ENCODE measurements at places on chromosomes 6 and 20.
A peak's percentile ranks its signal among the peaks of the same experiment; 100 is the strongest.

GRCh38 chr6:112466373-112467151 is 119.4 kb downstream of the RFPL4B start:
- DNase-seq, result no peak

DNA sequence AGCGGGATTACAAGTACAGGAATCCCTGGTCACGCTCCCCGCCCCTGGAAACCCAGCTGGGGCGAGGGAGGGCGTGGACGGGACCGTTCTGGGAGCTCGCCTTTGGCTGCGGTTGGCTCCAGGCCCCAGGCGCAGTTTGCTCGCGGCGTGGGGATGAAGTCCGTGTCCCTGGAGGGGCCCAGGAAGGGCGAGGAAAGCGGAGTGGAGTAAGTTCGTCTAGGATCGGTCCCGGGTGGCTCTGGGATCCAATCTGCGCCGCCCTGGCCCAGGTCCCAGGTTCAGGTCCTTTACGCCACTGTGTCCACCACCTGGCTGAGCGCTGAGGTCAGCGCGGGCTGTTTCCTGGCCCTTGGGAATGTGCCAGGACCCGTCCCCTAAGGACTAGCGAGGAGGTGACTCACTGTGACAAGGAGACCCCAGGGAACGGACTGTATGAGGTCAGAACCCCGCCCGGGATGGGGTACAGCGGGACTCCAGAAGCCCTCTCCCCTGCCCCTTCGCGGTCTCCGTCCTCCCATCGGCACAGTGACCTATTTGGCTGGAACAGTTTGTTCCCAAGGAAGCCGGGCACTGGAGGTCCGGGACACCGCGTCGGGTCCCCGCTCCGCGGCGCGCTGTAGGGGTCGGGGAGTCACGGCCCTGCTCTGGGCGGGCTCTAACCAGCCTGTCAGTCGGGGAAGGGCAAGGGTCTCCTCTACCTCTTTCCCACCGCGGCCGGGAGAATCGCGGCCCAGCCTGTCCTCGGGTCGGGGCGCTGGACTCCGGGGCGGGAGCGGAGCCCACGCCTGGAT is 724 bp downstream of the CDKN1A start:
- DNase-seq, result peak; percentile 66

DNA sequence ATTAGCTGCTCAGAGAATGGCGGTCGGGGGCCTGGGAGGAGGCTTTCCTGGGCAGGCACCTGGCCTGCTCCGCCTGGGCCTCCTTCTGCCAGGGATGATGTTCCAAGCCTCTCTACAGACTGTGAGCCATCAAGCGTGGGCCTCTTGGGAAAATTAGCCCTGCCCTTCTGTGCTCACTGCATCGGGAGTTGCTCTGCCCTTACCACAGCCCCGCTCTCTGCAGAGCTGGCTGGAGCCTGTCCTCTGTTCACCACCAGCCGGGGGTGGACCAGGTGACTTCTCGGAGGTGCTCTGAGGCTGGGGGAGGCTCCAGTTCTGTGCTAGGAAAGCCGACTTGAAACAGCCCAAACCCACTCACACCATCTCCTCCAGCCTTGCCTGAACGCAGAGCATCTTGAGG is 24.2 kb downstream of the MDGA1 start:
- no peak for DNase-seq

- no peak for DNase-seq
Measured at GRCh38 chr6:36751833-36752186, 54.2 kb downstream of the RAB44 start.

DNA sequence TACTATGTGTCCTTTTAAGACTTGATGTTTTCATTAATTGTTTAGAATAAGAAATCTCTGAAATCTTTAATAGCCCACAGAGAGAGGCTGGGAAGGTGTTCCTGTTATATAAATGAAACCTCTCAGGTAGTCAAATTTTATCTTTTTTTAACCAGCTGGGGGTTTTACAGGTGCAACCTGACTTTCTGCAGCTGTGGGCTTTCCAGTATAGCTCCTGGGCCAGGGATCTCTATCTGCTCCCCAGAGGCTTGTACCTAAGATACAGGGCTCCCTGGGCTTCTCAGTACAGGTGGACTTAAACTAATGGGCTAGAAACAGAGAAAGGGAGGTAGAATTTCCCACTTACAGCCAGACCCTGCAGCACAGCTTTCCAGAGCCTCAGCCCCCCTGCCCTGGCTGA is 49.4 kb downstream of the HLA-C start:
- DNase-seq, result no peak

DNA sequence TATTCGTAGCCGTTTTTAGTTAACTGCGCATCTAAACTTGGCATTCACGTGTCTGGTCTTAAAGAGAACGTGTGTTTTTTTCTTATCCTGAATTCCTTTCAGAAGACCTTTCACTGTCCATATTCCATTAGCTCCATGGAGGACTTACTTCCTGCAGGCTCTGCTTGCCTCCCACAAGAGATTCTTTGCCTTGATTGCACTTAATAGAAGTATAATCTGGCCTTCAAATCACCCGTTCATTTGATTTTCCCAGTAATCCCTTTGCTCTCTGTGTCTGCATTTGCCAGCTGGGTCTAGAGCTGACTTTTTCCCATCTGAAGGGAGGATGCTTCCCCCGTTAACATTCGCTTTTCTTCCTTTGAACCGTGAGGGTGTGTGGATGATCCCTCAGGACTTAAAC is 79.5 kb downstream of the RNF182 start:
- DNase-seq, result no peak

DNA sequence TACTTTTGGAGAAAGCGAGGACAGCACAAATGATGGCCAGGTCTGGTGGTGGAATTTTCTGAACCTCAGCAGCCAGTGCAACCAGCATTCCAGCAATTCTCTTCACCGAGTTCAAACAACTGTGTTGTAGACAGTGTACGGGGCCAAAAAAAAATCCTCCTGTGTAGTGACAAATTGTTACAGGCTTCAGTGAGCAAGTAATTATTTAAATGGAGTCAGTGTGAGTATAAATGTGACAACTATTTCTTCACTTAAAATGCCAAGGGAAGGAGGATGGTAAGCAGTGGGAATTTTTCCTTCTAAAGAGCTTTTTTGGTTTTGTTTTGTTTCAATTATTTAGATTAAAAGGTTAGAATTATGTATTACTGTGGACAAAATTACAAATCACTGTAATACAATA is 154.1 kb downstream of the TMEM242 start:
- no peak for DNase-seq

DNA sequence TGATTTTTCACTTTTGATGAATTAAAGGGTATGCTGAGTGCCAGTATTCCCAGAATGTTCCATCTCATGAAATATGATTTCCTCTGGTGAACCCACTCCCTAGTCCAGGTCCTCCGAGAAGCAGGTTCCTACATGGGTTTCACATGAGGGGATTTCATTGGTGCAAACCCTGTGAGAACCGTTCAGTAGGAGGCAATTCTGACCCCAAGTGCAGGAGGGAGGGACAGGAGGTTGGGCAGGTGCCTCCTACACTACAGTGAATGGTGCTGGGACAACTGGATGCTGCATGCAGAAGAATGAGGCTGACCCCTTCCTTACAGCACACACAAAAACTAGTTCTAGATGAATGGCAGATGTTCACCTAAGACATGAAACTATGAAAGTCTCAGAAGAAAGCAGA is 5.1 kb upstream of the ULBP2 start:
- no peak for DNase-seq

- DNase-seq, result no peak
Measured at GRCh38 chr20:60527656-60528055, 569.4 kb downstream of the CDH26 start.

DNA sequence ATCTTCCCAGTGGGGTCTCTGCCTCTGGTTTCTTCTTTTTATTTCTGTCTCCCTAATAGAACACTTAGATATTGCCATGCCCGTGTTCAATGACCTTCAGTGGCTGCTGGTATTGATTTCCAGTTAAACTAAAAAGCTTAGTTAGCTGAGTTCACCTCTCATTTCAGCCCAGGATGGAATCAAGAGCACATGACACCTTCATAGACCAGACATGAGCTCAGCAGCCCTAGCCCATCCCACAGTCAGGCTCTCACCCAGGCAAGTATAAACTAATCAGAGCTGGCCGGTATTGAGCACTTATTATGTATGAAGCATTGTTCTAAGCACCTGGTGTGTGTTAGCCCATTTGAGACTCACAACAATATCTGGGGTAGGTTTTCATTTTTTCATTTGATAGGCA is 33.7 kb upstream of the PLEKHG1 start:
- DNase-seq, result no peak

- DNase-seq, result no peak
Measured at GRCh38 chr20:50092436-50092835, 20.5 kb downstream of the UBE2V1 start.

- DNase-seq, result no peak
Measured at GRCh38 chr20:60381643-60382400, 423.6 kb downstream of the CDH26 start.

DNA sequence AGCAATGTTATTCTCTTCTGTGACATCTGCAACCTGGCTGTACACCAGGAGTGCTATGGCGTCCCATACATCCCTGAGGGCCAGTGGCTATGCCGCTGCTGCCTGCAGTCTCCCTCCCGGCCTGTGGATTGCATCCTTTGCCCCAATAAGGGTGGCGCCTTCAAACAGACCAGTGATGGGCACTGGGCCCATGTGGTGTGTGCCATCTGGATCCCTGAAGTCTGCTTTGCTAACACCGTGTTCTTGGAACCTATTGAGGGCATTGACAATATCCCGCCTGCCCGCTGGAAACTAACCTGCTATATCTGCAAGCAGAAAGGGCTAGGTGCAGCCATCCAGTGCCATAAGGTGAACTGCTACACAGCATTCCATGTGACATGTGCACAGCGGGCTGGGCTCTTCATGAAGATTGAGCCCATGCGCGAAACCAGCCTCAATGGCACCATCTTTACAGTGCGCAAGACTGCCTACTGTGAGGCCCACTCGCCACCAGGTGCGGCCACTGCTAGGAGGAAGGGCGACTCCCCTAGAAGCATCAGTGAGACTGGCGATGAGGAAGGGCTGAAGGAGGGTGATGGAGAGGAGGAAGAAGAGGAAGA is 4.6 kb downstream of the BRPF3 start:
- DNase-seq, result no peak

DNA sequence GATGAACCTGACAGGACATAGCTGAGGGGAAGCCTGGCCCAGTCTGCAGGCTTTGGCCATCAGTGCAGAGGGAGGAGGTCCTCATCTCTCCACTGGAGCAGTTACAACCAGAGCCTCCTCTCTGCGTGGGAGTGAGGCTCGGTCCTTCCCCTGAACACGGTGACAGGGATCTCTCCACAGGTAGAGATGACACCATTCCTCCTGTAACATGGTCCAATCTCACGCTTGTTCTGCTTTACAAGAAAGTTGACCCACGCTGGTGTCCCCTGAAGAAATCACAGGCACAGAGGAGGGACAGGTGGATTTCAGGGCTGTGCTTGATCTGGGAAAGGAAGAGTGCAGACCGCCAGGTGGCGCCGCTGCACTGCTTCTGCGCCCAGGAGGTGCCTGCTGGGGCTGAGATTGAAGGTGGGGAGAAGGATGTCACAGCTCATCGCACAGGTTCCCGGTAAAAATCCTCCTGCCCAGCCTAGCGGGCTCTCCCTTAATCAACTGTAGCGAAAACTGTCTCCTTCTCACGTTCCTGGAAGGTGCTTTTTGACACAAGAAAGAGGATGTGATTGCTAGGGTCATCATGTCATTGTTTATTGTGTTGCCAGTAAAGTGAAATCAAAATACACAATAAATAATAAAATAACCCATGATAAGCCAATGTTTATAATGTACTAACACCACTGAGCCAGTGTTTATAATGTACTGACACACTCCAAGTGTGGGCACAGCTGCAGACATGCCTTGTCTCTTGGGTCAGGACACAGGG is 20.4 kb downstream of the HLA-G start:
- DNase-seq, result peak; percentile 60

DNA sequence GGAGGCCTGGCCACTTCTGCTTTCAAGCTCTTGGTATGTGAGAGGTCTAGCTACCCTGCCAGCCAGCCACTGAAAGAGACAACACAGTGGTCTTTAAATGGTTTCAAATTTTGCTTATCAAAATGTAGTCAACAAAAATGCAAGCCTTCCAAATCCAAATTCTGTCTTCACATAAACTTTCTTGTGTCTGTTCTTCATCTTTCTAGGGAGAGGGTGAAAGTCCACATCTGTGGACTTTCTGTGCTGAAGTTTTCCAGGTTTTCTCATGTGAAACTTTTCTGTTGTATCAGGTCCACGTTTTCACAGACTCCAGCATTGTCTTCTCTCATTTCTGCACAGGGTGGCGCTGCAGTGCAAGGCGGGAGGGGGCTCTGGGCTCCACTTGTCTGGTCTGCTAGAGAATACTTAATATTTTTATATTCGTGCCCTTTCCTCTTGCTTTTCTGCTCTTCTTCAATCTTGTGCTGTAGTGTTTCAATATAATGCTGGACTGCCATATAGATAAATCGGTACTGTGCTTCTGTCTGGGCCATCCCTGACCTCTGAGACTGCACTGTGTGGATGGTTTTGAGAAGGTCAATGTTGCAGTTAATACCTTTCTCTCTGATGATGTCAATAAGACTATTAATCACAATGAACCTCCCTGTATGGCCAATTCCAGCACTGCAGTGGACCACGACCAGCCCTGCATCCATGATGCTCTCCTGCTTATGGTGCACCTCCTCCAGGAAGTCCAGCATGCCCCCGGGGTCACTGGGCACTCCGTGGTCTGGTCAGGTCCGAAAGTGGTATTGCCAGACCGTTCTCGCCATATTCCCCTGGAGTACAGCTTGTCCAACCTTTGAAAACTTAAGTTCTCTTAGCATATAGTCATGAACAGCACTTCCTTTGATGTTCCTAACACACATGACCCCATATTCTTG is 161.6 kb upstream of the TNFAIP3 start:
- DNase-seq, result peak; percentile 84

DNA sequence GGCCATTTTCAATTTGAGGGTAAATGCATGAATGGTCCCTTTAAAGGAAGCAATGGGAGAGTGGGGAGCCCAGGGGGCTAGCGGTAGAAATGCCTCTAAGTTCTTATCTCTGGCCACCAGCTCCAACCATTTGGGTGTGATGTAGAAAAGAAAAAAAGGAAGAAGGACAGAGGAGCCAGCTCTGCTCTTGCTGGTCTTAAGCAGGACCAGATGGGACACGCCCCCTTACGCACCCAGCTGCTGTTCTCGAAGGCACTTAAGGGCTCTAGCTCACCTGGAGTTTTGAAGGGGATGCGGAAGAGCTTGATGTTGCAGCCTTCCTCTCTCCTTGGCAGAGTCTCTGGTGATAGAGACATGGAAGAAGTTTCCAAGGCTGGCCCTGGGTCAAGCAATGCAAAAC is 59.5 kb upstream of the RNF144B start:
- DNase-seq, result no peak

DNA sequence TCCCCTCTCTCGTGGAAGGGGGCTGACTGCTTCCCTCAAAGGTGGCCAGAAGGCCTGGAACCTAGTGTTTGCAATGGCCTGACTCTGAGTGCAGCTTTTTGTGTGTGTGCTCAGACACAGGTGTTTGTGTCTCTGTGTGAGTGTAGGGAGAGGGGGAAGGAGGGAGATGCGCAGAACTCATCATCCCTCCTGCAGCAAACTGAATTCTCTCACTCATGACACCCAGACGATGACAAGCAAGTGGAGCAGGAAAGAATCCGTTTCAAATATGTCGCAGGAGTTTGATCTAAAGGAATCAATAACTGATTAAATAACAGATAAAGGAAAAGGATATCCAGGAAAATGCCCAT is 101.4 kb downstream of the TNFAIP3 start:
- no peak for DNase-seq

GRCh38 chr6:114194362-114195026 is 148.3 kb downstream of the HS3ST5 start:
- no peak for DNase-seq

- DNase-seq, result no peak
Measured at GRCh38 chr6:31010393-31011060, at the start of gene MUC22. Gene MUC22, plus strand, starts transcription at chr6:31010474. Its CDS starts 233 bp downstream, at chr6:31010707.

Measured in tibial nerve (tissue), 4 donors.